ENCODE measurements at places on chromosomes 4 and X.
A peak's percentile ranks its signal among the peaks of the same experiment; 100 is the strongest.

GRCh38 chr4:7854697-7855370 lies 84.8 kb downstream of the AFAP1 start:
- DNase-seq, result peak; percentile 75

DNA sequence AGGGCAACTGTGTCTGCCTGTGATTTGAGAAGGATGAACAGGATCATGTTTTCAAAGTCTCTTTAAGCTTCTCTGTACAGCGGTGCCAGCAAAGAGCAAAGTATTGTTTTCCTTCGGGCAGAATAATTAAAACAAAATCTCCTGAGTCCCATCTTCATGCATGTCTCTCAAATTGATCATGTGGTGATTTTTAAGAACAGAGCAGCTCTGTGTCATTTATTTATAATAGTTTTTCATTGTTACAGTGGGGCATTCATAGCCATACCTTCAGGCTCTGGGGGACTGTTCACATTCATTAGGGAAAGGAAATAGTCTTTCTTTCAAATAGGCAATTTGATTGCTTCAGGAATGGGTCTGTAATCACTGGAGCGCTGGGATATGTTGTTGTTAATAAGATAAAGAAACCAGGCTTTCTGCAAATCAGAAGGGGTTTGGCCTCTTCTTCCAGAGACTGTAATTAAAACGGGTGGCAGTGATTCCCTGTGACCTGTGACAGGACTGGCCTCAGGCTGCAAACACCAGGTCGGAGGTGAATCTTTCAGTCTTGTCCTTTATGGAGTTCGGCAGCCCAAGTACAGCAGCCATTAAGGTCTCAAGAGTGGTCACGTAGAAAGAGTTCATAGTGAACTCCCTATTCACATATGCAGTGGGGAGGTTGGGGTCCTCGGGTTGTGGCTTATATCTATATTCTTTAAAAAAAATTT lies 29.3 kb upstream of the CBR4 start:
- DNase-seq, result no peak

DNA sequence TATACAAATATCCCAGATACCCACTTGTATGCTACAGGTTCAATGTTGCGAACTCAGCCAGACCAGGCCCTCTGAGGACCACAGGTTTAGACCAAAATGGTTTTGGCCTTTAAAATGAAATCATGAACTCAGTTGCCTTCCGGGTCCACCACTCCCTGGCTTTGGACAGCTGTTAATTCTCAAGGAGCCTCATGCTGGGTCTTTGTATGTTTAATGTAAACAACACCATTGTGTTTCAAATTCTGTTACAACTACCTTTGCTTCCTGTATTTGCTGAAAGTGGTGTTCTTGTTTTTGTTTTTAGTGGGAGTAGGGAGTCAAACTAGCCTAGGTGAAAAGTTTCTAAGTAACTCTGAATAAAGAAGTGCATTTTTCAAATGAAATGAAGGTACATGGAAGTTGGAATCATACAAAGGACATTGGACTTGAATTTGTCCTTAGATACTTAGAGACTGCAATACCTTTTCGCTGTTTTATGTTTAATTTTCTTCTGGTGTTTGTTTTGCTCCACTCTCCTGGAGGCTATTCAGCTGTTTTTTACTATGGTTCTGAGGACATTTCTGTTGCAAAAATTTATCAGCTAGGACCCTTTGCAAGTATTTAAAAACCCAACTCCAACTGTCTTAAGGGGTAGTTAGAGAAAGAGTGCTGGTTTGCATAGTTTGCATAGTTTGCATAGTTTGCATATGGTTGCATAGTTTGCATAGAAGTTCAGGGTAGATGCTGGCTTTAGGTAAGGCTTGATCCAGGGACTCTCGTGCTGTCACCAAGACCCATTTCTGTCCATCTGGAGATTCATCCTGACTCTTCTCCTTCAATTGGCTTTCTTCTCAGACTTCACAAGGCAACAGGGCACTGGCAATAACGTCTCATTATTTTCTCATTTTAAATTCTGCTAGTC lies 70.1 kb downstream of the MID1IP1 start:
- no peak for DNase-seq

DNA sequence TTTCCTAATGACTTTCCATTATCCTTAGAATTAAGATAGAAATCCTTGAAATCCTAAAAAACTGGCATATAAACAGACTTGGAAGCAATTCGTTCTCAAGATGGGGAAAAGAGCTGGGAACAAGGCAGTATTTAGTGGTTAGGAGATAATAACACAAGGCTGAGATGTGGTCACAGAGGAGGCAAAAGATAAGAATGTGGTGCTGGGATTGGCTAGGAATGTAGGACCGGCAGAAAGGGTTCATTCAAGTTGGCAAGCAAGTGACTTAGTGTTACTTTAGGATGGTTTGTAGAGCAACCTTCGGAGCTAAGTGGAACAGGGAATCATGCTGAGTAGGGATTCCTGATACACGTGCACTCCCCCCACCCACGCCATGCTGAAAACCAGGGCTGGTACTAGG lies 121.9 kb upstream of the RPS6KA3 start:
- DNase-seq, result peak; percentile 58

- no peak for DNase-seq
Observed at GRCh38 chrX:21973321-21974010, 33.0 kb downstream of the SMS start.

GRCh38 chrX:72644946-72645345 lies 69.2 kb downstream of the PHKA1 start:
- no peak for DNase-seq

DNA sequence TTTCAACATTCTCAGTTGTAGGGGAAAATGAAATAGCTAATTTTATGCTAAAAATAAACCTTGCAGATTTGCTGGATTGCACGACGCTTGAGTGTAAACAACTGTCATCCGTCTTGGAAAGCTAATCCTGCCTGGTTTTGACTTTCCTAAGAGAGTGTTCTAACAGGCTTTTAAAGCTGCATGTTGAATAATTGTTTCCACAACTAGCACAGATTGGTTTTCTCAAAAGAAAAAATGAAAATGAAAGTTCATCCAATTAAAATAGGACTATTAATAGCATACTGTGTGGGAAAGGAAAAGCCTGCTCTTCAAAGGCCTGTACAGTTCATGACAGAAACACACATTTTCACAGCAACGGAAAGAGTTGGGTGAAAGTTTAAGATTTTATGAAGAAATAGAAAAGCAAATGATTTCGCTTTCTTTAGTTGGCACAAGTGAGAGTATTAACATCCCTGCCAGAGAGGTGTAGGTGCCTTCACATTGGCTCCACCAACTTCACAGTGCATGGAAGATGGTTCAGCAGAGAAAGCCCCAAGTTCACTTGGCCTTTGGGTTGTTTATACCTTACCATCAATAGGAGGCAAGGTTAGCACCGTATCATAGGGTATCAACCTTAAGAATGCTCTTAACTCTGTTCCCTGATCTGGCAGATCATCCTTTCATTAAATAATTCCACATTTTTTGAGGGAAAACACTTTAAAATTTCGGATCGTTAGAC lies 140.0 kb upstream of the GUCY1A1 start:
- no peak for DNase-seq

DNA sequence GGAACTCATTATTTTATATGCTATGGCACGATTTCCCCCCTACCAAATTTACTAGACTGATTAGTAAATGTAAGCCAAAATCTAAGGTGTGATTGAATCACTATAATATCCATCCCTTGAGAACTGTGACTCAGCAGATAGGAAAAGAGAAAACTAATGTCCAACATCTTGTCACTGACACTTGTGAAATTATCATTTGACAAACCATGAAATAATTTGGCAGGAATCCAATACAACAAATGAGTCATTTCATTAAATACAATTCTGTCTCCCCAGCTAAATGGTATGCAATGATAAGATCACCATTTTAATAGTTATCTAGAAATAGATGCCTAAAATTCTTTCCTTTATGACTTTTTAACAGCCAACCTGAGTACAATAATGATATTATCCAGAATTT lies 462.3 kb downstream of the DMD start:
- DNase-seq, result no peak

- no peak for DNase-seq
Observed at GRCh38 chr4:153276971-153277370, 67.5 kb upstream of the MND1 start.

- DNase-seq, result no peak
Observed at GRCh38 chr4:46385946-46386345, 4.0 kb downstream of the GABRA2 start.

DNA sequence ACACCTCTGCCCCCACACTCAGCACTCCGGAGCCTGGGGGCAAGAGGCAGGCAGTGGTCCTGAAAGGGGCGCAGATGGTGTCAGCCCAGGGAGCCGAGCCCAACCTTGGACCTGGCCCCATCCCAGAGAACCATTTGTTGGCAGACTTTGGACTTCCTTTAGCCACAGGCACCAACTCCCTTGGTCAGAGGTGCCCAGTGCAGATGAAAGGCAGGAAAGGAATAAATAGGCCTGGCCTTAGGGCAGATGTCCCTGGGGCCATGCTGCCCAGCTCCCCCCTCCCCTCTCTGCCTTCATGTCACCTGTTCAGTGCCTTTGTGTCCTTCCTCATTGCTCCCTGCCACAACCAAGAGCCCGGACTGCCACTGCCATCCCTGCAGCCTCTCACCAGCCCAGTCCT lies 52.8 kb downstream of the SEL1L3 start:
- DNase-seq, result no peak

DNA sequence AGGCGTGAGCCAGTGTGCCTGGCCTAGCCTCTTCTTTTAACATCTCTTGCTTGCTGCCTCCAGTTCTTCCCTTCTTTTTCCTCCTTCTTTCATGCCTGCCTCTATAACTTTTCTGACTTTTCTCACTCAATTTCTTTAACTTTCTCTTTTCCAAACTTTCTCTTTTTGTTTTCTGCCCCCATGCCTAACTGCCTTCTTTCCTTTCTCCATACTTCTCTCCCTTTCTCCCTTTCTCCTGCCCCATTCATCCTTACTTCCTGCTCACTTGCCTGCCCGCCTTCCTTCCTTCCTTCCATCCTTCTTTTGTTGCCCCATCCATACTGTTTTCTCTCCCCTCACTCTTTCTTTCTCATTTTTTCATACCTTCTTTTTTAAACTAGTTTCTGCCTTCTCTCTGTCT lies 105.2 kb downstream of the RBMX2 start:
- DNase-seq, result no peak

DNA sequence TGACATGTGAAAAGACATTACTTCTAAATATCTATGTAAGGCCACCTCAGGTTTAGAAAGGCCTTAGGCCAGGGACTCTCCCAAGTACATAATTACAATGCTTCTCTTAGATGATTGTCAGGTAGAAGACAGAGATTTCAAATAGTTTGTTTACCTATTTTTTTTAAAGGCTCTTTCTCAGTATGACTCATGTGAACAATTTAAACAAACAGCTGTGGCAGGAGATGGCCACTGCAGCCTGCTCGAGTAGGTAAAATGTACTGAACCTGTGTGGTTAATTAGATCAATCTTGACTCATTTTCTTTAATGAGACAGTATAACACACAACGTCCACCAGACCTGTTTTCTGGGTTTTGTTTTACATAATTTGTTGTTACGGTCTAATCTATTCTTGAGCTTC lies 50.2 kb downstream of the LEF1 start:
- peak; percentile 14 for DNase-seq

DNA sequence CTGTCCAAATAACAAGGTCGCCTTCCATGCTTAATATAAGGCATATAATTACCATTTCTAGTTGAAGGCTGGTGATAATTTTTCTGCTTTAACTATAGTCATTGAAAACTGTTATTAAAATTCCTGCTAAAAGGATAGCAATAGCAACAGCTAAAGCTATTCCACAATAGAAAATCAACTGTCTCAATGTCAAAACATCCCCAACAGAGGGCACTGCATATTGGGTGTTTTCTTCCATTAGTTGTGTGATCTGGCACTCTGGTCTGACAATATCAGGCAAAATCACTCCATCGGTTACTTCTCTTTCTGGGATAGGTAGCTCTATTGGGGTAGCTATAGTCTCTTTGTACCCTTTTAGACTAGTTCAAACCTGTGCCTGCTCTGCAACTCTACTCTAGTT lies 53.5 kb downstream of the TMPRSS11F start:
- no peak for DNase-seq

DNA sequence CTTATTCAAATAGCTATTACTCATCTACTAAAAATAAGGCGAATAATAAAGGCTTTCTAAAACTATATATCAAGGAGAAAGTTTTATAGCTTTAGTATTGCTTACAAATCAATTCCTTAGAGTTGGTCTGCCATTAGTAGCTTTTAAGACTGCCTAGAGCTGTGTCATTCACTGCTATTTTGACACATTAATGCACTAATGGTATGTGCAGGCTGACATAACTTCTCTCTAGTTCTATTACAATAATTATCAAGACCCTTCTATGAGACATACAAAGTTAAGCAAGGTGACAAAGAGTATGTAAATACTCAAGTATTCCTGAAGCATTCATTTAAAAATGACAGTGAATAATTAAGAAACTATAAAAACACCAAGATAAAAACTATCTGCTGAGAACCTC lies 625.3 kb downstream of the STPG2 start:
- no peak for DNase-seq

- no peak for DNase-seq
Observed at GRCh38 chrX:53250556-53250955, 25.5 kb upstream of the KDM5C start.

- DNase-seq, result no peak
Observed at GRCh38 chr4:2907706-2908293, 55.4 kb downstream of the NOP14 start.

- no peak for DNase-seq
Observed at GRCh38 chrX:3711331-3711917, 2.0 kb downstream of the PRKX start.

DNA sequence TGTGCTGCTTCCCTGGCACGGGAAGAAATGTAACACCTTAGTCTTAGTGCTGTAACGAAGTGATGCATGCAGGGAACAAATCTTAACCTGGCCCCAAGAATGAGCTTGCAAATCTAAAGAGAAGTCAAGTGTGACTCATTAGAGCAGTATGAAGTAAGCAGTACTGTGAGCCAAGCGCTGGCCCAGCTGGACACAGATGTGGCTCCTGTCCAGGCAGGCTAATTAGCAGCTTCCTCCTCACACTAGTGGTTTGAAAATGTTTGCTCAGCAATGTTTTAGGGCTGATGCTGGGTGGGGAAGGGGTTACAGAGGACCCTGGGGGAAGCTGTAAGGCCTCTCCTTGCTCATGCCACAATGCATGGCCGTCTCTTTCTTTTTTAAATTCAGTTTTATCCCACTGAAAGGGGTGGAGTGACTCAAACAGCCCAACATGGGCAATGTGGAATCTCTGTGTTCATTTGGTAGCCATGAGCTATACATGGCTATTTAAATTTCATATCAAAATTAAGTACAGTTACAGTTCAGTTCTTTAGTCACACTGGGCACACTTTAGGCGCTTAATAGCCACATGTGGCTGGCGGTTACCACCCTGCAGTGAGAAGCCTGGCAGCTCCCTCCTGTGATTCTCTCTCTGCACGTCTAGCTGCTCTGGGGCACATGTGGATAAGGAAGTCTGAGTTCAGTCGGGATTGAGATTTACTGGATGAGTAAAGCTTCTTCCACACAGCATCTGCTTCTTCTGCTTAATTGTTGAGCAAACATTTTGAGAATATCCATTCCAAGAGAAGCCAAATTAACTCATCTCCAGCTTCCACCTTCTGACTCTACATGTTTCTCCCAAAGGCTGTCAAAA lies 48.8 kb downstream of the MAP7D2 start:
- DNase-seq, result peak; percentile 96

Measured in A172 (cell line).